ENCODE measurements at places on chromosomes 3 and 15.

GRCh38 chr3:117837391-117837790 is 1127.8 kb downstream of the TUSC7 start:
- no peak for DNase-seq

GRCh38 chr3:58049143-58049785 is 41.0 kb downstream of the FLNB start:
- DNase-seq, result peak; percentile 99

DNA sequence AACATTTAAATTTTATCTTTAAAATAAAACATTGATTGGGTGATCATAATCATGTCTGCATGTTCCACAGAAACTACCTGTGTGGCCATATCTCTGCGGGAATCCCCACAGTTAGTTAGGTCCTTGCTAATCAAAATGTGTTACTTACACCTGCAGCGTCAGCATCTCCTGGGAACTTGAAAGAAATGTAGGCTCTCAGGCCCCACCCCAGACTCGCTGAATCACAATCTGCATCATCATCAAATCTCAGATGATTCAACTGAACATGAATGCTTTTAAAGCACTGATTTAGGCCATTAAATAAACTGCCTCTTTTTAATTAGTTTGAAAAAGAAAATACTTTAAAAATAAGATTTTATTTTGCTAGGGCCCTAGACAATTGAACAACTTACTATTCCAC is 577.8 kb downstream of the PYDC2 start:
- no peak for DNase-seq

DNA sequence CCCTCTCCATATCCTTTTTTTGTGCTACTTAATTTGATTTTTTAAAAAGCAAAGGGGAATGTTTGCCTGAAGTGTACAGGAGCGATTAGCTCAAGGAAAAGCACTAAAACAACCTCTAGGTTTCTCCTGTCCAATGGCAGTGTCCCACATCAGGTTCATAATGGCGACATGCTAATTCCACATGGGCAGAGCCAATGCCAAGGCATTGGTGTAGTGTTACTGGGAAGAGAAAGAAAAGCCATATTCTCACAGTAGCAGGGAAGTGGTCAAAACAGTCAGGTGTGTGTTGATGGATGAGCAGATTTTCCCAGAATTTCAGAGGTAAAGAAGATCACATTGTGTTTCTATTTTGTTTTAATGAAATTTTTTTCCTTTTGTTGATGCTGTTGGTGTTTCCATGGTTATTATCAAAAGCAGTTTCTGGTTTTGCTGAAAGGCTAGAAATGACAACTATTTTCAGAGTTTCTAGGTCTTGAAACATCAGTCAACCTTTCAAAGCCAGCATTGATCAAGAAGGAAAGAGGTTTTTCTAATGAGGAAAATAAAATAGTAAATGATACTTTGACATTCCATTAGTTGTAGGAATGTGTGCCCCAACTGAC is 65.2 kb downstream of the FNDC3B start:
- peak; percentile 64 for DNase-seq

- DNase-seq, result no peak
These were observed 117.0 kb downstream of the SATB1 start for GRCh38 chr3:18308096-18308650.

DNA sequence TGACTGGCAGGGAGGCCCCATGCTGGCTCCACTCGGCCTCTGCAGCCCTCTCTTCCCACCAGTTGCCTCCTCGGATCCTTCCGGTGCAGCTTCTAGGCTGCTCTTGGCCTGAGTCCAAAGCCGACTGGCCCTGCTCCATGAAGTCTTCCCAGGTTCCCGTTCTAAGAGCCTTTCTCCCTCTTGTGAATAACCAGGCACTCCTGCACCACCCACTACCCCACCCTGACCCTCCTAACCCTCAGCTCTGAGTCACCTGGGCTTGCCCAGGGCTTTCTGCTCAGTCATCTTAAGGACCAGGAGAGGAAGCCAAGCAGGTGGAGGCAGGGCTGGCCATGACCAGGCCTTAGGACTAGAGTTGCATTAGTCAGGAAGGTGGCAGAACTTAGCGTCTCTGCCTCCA is 28.1 kb upstream of the CNBP start:
- peak; percentile 77 for DNase-seq

DNA sequence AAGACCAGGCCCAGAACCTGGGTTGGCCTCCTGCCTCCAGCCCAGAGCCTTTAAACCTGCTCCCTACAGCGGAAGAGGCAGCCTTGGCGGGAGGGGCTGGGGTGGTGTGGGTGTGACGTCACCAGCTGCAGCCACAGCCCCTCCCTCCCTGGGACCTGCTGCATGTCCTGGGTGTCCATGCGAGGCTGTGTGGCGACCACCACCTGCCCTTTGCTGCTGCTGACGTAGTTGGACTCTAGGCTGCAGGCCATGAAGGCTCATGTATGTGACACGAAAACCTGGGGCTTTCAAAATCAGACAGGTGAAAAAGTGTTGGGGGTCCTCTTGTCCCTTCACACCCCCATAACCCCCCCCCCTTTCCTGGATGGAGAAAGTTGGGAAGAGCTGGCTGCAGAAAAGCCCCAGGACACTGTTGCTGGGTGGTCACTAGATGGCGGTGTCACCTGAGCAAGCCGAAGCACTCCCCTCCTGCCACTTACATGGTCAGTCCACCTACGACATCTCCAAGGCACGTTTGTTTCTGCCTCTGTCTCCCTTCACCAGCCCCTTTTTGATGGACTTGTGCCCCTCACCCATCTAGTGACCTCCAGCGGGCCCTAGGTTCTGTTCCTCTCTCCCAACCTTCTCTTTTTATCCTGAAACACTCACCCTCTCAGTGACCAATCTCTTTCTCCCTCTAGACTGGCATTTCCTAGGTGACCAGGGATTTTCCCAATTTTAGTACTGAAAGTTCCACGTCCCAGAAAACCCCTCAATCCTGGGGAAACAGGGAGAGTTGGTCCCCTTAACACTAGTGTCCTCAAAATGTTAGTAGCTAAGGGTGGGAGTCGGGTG is 35.2 kb downstream of the SLC6A20 start:
- DNase-seq, result peak; percentile 76

GRCh38 chr3:32510075-32510724 is 7.5 kb upstream of the CMTM6 start:
- peak; percentile 82 for DNase-seq

Data from islet precursor cell (in vitro differentiated cells).